ENCODE measurements at places on chromosomes 11 and 22.
A peak's percentile ranks its signal among the peaks of the same experiment; 100 is the strongest.

GRCh38 chr11:111996129-111996528, 29.1 kb upstream of the DLAT start:
- no peak for DNase-seq

- no peak for DNase-seq
Measured at GRCh38 chr22:49203859-49204598, 623.6 kb downstream of the BRD1 start.

DNA sequence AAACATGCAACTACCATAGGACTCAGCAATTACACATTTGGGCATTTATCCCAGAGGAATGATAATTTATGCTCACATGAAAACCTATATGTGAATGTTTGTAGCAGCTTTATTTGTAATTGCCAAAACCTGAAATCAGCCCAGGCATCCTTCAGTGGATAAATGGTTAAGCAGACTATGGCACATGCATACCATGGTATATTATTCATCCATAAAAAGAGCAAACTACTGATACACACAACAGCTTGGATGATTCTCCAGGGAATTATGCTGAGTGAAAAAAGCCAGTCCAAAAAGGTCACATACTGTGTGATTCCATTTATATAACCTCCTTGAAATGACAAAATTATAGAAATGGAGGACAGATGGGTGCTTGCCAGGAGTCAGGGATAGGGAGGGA, 86.7 kb downstream of the ALX4 start:
- no peak for DNase-seq

GRCh38 chr22:24200619-24201212, 19.4 kb downstream of the SUSD2 start:
- no peak for DNase-seq

DNA sequence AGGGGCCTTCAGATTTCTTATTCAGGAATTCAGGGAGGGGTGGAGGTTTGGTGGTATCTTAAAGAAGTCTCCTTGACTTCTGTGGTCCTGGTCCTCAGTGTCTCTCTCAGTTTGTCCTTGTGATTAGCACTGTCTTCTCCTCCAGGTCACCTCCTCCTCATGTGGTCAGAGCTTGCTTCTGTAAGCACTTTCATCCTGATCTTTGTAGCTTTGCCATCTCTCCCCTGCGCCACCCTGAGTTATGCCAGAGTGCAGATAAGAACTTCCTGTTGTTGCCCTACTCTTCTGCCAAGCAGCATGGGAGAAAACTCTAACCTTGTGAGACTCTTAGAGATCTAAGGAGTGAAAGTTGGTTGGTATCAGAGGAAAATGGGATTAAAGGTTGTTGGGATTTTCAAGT, 30.9 kb downstream of the MICAL2 start:
- DNase-seq: no peak

DNA sequence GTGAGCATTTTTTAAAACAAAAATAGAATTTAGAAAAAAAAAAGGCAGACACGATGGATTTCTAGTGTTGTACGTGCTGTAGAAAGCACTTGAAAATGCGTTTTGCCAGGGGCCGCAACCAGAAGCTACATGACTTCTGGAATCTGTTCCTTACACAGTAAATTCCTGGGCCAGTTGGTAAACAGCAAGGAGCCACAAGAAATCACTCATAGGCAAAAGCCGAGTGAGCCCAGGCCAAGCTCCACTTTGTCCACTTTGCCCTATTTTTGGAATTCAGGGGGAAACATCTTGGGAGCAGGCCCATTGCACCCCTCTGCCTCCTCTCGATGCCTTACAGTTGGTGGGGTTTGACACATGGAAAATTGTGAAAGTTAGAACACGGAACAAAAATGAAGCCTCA, 4.1 kb upstream of the CELSR1 start:
- no peak for DNase-seq

- no peak for DNase-seq
Measured at GRCh38 chr22:45776313-45776585, 104.6 kb downstream of the ATXN10 start.

DNA sequence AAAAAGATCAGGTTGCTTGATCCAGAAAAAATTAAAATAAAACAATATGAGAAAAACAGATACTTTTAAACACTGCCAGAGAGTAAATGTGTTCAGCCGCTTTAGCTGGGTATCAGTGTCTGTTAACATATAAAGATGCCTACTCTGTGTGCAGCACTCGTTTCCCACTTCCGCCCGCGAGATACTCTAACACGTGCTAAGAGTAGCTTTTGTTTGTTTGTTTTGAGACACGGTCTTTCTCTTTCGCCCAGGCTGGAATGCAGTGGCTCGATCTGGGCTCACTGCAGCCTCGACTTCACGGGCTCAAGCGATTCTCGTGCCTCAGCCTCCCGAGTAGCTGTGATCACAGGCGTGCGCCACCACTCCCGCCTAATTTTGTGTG, 531 bp upstream of the MEN1 start:
- peak; percentile 46 for DNase-seq

DNA sequence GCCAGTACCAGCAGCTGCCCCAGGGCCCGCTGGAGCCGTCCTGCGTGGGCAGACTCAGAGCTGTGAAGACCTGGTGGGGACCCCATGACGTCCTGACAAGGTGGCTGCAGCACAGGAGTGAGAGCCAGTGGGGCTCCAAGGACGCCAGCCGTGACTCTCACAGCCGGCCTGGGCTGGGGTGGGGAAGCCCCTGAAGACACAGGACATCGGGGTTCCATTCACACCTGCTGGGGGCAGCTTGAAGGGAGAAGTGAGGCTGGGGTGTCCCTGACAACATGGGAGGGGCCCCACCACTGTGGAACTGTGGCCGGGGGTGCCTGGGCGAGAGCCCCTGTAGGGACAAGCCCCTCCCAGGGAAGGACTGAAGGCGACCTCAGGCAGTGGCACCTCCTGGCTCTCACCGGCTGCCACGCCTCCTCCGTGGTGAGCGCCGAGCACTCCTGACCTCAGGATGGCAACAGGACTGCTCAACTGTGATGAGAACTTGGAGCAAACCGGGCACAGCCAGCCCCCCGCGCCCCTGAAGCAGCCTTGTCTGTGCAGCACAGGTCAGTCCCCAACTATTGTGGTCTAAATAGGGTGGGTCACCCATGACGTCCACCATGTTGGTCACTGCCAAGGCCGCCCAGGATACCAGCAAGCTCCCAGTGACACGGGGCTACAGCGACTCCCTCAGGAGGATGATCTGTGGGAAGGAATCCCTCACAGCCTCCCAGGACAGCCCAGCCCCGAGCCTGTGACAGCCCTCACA, 22.7 kb upstream of the IL17REL start:
- DNase-seq: no peak

GRCh38 chr11:17720796-17721171, 1.4 kb downstream of the MYOD1 start:
- peak; percentile 11 for DNase-seq

DNA sequence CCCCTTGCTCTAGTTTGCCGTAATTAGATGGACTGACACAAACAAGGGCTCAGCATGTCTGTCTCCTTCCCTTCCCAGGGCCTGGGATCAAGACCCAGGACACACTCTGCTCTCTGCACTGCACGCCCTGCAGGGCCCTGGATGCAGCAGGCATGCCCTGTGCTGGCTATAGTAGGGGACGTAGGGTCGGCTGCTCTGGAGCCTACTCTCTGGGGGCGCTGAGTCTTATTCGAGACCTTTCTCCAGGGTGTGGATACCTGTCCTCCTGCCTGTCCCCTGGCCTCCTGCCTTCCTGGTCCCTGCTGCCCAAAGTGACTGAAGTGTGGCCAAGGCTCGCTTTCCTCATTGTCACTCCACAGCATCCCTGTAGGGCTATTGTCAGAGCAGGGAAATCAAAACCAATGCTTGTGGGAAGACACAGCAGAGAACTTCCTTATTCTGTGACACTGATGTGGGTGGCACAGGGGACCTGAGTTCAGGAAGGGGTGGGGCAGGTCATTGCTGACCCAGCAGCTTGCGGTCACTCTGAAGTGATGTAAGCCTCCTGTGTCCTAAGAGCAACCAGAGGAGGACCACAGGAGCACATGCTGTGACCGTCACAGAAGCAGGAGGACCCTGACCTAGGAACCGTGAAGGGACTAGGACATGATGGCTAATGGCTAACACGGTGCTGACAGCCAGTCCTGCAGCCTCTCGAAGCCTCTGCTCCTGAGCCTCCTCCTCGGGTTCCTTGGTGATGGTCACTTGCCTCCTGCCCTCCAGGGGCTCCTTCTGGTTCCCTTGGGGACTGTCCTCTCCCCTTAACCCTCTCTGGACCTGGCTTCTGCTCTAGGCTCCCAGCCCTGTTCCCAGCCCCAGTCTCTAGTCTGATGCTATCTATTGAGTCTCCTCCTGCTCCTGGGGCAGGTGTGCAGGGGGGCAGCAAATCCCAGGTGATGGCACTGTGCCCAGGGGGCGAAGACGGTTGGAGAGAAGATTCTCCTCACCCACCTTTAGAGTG, 10.3 kb downstream of the APOBEC3A start:
- DNase-seq: peak; percentile 25

DNA sequence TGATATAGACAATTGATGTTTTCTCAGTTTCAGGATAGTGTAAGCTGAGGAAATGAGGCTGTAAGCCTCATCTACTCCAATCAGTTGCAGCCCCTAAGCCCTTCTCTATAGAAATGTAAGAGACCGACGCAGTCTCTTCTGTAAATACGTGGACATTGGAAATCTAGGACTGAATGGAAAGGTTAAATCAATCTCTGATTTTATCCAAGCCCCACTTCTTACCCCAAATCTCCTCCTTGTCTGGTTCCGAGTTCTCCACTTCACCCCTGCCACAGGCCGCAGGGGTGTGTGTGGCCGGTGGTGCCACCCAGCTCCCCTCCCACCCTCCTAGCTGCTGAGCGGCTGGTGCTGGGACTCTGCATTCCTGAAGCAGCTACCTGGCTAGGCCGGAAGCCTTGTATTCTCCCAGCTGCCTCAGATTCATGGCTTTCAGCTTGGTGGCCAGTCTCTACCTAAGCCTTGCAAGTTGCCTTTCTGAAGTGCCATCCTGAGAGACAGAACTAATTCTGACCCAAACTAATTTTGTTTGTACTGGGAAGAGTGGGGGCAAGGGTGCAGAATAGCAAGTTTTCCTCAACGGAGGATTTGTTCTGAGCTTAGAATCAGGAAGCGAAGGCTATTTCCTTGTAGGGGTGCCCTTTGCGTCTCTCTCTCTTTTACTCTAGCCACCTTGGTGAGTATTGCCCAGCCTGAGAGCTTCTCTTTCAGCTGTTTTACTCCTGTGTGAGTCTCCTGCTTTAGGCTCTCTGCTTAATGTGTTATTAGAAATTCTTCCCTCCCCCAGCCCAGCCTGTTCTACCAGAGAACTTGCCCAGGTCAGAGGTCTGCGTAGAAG, 749 bp downstream of the VWA5A start:
- DNase-seq: no peak

- DNase-seq: no peak
Measured at GRCh38 chr11:95152876-95153856, 63.5 kb downstream of the ENDOD1 start.

DNA sequence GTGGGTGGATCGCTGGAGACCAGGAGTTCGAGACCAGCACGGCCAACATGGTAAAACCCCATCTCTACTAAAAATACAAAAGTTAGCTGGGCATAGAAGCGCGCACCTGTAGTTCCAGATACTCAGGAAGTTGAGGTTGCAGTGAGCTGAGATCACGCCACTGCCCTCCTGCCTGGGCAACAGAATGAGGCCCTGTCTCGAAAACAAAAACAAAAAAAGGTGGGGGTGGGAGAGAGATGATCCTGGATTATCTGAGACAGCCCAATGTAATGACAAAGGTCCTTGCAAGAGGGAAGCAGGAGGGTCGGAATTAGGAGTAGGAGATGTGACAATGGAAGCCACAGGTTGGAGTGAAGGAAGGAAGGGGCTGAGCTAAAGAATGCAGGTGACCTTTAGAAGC, 87.6 kb upstream of the APOA1 start:
- peak; percentile 26 for DNase-seq

GRCh38 chr11:129536338-129536737, 160.7 kb downstream of the BARX2 start:
- no peak for DNase-seq

DNA sequence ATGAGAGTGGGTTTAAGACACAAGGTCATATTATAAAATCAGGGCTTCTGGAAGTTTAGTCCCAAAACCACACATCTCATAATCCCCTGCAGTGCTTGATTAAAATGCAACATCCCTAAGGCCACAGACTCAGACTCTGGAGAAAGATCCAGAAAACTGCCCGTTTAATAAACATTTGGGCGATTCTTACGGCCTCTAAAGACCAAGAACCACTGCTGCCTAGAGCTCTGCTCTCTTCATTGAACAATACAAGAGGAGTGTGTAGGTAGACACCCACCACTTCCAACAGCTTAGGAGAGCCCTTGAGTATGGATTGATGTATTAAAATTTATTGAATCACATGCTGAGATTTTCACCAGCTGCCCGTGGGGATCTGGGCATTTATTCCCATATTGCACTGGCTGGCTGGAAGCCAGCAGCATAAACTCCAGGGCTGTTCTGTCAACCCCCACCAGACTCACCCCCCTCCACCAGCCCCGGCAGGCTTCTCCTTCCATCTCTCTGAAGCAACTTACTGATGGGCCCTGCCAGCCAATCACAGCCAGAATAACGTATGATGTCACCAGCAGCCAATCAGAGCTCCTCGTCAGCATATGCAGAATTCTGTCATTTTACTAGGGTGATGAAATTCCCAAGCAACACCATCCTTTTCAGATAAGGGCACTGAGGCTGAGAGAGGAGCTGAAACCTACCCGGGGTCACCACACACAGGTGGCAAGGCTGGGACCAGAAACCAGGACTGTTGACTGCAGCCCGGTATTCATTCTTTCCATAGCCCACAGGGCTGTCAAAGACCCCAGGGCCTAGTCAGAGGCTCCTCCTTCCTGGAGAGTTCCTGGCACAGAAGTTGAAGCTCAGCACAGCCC, 749 bp upstream of the BEST1 start:
- DNase-seq: no peak

DNA sequence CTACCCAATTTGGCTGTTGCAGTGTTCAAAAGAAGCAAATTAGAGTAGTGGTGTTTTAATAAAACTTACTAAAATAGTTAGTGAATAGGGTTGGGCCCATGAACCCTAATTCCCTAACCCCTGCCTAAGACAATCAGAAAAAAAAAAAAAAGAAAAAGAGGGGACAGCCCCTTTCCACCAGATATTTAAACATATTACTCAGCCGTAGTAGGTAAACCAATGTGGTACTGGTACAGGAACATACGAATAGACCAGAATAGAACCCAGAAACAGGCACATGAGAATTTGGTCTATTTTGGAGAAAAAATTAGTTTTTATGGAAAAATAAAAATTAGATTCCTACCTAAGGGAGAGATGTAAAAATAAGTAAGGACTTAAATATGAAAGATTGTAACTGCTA, 38.6 kb downstream of the MMP7 start:
- DNase-seq: no peak

GRCh38 chr11:28584992-28585391, 476.8 kb downstream of the METTL15 start:
- DNase-seq: no peak

- DNase-seq: no peak
Measured at GRCh38 chr11:123384116-123384515, 46.0 kb upstream of the GRAMD1B start.

GRCh38 chr22:34696557-34696956, 369.4 kb upstream of the ISX start:
- DNase-seq: no peak
